ENCODE measurements at places on chromosomes 11 and 22.

DNA sequence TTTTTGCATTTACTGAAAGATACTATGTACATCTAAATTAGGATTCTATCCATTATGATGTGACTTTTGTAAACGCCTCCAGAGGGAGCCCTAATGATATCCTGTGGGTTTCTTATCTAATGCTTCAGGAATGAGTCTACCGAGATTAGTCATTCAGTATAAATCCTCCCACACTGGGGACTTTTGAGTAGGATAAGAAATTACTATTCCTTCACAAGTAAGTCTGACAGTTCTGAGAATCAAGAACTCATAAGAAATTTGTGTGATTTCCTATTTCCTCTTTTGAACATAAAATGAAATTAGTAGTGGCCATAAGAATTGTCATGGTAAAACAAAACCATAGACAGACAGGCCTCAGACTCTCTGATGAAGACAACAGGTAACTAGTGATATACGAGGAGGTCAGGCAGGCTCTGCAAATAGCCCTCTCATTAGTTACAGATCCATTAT is 10.0 kb upstream of the OR5M1 start:
- DNase-seq: peak; percentile 34

GRCh38 chr11:70603114-70603755 is 204.9 kb downstream of the CTTN start:
- no peak for DNase-seq

DNA sequence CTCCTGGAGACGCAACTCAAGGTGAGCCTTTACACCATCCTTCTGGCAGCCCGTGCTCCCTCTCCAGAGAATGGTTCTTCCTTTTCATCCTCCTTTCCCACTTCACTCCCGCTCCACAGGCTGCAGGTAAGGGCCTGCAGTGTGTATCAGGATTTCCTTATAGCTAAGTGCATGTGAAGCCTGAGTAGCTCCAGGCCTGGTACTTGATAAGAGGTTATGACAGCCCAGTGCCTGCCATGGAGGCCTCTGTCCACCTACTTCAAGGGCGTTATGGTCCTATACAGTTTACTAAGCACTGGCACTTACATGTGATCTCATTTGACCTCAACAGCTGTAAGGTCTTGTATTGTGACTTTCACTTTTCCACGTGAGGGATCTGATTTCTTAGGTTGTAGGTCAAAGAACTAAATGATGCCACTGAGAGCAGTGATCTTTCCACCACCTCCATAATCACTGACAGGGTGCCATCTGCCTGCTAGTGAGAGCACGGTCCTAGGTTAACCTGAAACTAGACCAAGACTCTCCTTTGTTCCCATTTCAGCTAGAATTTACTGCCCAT is 18.1 kb downstream of the SSH3 start:
- no peak for DNase-seq

GRCh38 chr11:70477609-70478008 is 79.3 kb downstream of the CTTN start:
- DNase-seq: no peak

DNA sequence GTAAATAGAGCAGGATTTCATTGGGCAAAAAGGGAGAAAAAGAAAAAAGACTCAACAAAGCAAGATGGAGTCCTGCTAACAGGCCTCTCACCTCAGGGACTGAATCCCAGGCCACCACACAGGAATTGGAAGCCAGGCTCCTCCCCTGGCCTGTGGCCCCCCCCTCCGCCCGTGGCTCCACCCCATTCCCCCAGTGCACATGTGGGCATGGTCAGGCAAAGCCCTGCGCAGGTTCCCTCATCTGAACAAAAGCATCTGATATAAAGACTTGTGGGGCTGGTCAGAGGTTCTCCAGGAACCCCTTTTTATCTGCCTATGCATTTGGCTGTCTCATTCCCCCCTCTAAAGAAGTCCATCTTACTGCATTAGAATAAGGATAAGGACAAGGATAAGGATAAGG is 46.0 kb upstream of the PAK1 start:
- DNase-seq: no peak

- DNase-seq: peak; percentile 40
These were observed 33.1 kb downstream of the MTMR3 start for GRCh38 chr22:29916007-29916544.

GRCh38 chr11:31805629-31806185 is 5.4 kb downstream of the PAX6 start:
- no peak for DNase-seq

DNA sequence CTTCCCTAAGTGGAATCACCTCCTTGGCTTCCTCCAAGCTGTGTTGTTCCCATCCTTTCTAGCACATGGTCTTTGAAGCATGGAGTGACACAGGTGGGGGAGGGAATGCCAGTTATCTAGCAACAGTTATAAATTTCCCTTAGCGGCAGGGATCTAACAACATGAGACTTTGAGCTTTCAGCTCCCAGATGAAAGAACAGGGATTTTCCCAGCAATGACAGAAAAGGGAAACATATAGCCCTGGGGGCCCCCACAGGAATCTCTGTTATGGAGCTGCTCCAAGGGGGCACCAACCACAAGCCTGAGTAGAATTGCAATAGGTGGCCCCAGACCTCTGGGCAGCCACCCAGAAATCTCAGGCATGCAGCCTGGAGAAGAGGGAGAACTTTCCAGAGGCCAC is 163.0 kb downstream of the GRIK4 start:
- peak; percentile 22 for DNase-seq

- DNase-seq: no peak
These were observed 887.6 kb downstream of the OPCML start for GRCh38 chr11:132644520-132645239.

GRCh38 chr22:43992331-43992821 is 31.7 kb upstream of the PARVB start:
- peak; percentile 78 for DNase-seq

DNA sequence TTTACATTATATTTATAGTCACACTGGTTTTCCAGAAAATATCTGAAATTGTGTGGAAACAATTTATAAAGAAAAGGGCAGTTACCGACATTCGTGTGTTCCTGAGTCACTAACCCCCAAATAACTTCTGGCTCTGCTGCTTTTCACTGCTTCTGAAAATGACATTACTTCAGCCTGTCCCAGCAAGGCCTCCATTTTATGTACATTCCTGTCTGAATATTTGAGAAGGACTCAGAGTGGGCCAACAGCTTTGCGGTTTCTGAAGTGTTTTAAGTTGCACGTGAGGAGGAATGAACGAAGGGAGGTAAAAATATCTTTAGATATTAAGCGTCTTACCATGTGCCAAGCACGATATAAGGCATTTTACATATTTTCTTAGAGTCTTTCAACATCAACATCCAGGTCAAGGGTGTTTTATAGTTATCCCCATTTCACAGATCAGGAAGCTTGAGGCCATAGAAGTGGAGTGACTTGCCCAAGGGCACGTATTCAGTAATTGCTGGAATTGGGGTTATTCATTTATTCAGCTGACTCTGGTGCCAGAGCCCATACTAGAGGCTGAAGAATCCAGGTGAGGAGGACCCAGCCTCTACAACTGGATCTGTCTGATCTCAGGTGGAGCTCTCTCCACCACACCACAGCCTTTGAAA is 30.8 kb upstream of the WNT11 start:
- DNase-seq: no peak

GRCh38 chr11:22343371-22344032 is 5.3 kb downstream of the SLC17A6 start:
- DNase-seq: no peak

- no peak for DNase-seq
These were observed 376.5 kb downstream of the BUD13 start for GRCh38 chr11:116396331-116396730.

- DNase-seq: peak; percentile 79
These were observed 61.0 kb upstream of the BIRC3 start for GRCh38 chr11:102256251-102256650.

DNA sequence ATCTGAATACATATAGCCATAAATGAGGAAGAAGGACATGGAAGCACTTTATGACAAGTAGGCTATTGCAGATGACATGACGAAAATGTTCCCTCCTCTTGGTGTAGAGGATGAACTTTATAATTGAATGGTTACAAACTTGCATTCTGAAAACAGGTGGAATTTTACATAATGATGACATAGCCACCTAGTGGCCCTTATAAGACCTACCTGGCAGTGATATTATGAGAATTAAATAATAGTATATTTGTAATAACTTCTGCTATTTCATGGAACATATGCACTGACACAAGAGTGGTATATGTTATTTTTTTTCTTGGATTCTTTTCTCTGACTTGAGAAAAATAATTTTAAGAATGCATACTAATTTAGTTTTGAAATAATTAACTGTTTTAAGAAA is 22.9 kb downstream of the TRIM22 start:
- DNase-seq: peak; percentile 5

DNA sequence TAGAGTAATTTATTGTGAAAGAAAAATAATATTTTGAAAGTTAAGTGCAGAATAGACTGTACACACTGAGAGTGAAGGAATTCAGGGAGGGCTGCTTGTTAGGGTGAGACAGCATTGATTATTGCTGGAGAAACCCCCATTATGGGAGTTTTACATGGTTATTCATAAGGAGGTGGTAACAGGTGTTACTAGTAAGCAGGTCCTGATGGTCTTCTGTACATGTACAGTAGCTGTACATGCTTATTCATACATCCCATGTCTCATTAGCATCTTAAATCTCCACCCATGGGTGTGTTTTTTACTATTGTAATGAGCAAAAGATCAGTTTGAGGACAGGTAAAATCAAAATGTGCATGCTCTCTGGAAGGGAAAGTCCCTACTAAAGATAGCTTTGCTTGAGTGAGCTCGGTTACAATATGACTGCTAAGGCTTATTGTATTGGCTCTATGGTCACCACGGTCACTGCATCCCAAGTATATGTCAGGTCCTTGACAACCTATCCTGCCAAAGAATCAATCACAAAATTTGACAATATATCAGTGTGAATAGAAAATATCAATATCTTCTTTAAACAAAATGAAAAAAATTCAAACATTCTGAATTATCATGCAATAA is 6.2 kb downstream of the KDM4F start:
- no peak for DNase-seq

- peak; percentile 74 for DNase-seq
These were observed 15.6 kb upstream of the INCENP start for GRCh38 chr11:62108017-62108750.

- no peak for DNase-seq
These were observed 19.0 kb upstream of the TP53AIP1 start for GRCh38 chr11:128961645-128962044.

DNA sequence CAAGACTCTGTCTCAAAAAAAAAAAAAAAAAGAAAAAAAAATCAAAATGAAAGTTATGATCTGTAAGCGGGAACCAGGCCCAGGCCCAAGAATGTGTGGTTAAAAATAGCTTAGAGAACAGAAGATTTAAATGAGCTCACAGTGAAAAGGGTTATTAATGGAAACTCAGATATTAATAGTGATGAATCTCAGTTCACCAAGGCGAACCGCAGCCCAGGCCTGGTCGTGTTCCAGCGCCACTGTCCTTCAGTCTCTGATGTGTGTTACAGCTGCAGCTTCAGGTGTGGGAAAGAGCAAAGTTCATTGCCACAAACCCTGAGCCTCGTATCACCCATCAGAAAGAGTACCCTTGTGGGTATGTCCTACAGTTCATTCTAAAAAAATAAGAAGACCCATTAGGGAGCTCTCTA is 107.1 kb downstream of the GAB2 start:
- peak; percentile 35 for DNase-seq

- no peak for DNase-seq
These were observed 15.8 kb upstream of the CSF2RB start for GRCh38 chr22:36897611-36898010.

DNA sequence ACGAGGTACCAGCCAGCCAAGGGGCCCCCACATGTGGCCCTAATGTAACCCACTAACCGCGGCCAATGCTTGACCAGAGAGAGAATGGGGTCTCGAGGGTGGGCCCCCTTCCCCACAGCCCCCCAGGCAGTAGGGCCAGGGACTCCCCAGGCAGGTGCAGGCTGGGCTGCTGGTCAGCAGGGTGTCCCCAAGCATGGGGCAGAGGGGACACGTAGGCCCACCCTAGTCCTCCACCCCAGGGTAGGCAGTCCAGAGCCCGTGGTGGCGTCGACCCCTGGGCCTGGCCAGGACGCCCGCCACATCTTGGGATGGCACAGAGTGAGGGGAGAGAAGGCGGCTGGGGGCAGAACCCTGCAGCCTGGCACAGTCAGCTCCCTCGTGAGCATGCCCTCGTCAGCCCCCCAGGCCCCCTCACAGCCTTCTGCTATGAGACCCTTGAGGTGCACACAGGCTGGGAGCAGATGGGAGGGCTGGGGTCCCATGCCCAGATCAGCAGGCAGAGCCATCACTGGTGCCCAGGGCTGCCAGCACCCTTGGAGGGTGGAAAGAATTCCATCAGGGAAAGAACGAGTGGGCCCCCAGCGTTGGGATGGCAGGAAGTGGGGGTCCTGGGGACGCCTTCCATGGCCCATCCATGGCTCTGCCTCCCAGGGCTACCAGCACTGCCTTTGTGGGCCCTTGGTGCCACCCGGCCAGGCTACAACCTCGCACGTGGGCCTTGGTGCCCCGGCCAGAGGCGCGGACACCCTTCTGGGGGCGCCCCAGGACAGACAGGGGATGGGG is 6.1 kb downstream of the TNNT3 start:
- DNase-seq: no peak

DNA sequence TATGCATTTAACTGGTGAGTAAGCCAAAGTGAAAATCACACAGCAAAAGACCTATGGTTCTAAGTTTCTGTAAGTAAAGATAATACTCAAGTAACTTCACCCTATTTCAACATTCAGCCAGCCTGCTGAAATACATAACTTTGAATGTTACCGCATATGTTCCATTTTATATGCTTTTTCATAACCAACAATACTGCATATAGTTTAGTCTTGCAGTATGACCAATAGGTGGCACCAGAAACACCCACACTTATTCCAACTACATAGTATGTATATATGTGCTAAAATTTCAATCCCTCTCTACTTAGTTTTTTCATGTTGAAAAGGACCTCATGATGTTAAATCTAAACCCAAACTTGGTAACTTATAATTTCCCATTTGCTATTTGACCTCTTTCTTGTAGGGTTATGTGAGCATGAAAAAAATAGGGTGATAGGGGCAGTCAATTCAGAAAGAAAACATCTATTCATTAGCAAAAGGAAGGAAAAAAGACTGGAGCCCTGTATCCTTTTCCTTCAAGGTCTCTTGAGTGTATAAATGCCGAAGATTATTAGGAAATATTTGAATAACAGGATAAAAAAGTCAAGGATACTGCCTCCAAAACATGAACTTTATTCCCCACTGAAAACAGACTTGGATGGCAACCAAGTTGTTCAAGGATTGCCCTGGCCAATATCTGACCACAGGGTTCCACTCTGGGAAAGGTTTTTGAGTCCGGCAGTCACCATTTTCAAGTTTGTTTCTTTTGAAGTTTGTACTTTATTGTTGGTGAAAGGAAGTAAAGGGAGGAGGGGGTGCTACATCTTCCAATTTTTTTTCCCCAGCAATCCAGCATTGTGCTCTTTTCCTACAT is 23.8 kb upstream of the FZD4 start:
- DNase-seq: peak; percentile 65

DNA sequence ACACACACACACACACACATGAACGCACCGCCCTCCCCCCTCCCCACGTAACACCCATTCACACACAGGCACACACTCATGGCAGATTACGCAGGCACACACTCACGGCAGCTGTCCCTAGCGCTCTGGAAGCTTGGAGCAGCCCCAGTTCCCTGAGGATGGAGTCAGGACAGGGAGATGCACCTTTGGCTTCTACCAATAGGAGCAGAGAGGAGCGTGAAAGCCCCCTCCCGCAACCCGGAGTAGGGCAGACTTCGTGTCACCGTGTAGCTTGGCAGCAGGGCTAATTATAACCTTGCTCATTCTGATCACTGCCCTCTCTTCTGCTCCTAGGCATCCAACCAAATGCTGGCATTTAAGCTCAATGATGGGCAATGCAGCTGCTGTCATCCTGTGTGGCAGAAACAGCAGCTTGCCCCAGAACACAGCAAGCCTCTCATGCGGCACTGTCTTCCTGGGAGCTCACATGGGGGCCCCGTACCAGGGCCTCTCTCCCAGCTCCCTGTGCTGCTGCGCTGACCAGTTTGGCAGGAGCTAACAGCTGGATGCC is 31.9 kb downstream of the ANKK1 start:
- DNase-seq: no peak
